ENCODE measurements at places on chromosomes 16 and 17. TPM values are rescaled to one million over a fixed set of nuclear protein-coding genes. Genes with fewer than 3 reads are reported as not detected.

The MT1H gene
- total RNA-seq = not detected

GRCh38 chr16:8967132-8967821 is 3.6 kb upstream of the USP7 start:
- no peaks in the 10 kb centered on the region for H3K36me3 ChIP-seq
- peaks cover 19% of the 10 kb centered on the region for H3K4me1 ChIP-seq
- peak overlapping the region; percentile 70 for H3K27ac ChIP-seq
- no peaks in the 10 kb centered on the region for H3K27me3 ChIP-seq
- DNase-seq = peak; percentile 62
- no peak overlapping the region for H3K4me3 ChIP-seq

DNA sequence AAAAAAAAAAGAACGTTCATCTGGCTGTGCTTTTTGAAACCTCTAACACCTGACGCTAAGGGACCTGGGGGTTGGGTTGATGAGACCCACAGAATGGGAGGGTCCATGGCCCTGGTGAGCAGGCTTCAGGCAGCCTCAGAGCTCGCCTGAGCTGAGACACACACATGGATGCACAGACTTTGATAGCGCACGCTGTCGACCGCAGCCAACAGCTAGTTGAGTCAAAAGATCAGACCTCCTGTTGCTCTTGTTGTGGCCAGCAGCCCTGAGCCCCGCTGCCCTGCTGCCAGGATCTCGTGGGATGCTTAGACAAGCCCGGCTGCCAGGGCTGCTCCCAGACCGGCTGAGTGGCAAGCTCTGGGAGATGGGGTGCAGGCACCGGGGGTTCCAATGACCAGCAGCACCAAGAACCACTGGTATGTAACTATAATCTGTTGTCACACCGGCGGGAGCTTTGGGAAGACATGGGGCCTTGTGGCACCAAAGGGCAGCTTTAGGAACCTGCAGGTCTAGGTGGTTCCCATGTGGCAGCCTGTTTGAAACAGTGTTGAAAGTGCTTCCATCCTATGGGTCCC is 20.0 kb upstream of the MEAK7 start:
- peaks cover 4% of the 10 kb centered on the region for H3K27me3 ChIP-seq
- no peaks in the 10 kb centered on the region for H3K4me1 ChIP-seq
- no peak for DNase-seq
- no peaks in the 10 kb centered on the region for H3K36me3 ChIP-seq
- no peak overlapping the region for H3K4me3 ChIP-seq

- H3K4me1 ChIP-seq = no peaks in the 10 kb centered on the region
- DNase-seq = no peak
- H3K36me3 ChIP-seq = no peaks in the 10 kb centered on the region
- H3K27me3 ChIP-seq = peaks cover 5% of the 10 kb centered on the region
- no peak overlapping the region for H3K27ac ChIP-seq
- no peak overlapping the region for H3K4me3 ChIP-seq
Measured at GRCh38 chr17:65265276-65265675, 128.1 kb downstream of the RGS9 start.

- peaks cover 39% of the 10 kb centered on the region for H3K36me3 ChIP-seq
- no peak overlapping the region for H3K4me3 ChIP-seq
- peaks cover 9% of the 10 kb centered on the region for H3K4me1 ChIP-seq
- H3K27ac ChIP-seq = no peak overlapping the region
Measured at GRCh38 chr17:43200127-43200526, 11.5 kb upstream of the TMEM106A start.

The CDRT15 gene
- not detected for total RNA-seq

The CCL7 gene
- not detected for total RNA-seq

- no peak for DNase-seq
- H3K27ac ChIP-seq = no peak overlapping the region
- H3K4me3 ChIP-seq = no peak overlapping the region
Measured at GRCh38 chr17:78966123-78966813, 13.5 kb downstream of the LGALS3BP start.

- H3K27ac ChIP-seq = no peak overlapping the region
- H3K4me1 ChIP-seq = no peaks in the 10 kb centered on the region
- H3K4me3 ChIP-seq = no peak overlapping the region
- DNase-seq = peak; percentile 54
- H3K27me3 ChIP-seq = no peaks in the 10 kb centered on the region
Measured at GRCh38 chr16:55710466-55710865, 54.7 kb downstream of the SLC6A2 start.

The C1QTNF1 gene
- total RNA-seq = 3.4 TPM

DNA sequence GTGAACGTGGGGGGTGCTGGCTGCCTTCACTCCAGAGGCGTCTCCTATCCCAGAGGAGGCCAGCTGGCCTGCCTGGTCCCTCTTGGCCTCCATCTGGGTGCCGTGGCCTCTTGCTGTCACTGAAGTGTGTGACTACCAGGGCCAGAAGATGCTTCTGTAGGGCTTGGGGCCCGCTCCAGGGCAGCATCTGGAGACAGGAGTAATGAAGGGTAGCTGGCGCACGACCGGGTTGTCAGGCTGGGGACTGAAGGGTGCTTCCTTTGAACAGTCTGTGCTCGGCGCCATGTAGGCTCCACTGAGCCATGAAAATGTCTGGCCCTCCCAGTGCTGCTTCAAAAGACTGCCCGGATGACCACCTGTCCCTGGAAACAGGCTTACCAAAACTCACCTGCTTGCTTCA is 31.3 kb downstream of the ASIC2 start:
- H3K27me3 ChIP-seq = peaks cover 54% of the 10 kb centered on the region
- no peak overlapping the region for H3K27ac ChIP-seq
- no peak for DNase-seq
- no peak overlapping the region for H3K4me3 ChIP-seq
- H3K4me1 ChIP-seq = no peaks in the 10 kb centered on the region
